Uterus (tissue), 4 donors: ENCODE measurements at places on chromosomes 7 and 10.

GRCh38 chr7:88337572-88337971 is 30.9 kb upstream of the STEAP4 start:
- DNase-seq: no peak

- DNase-seq: peak; percentile 43
These were observed 25.2 kb downstream of the GET4 start for GRCh38 chr7:901388-902154.

- no peak for DNase-seq
These were observed 342.5 kb downstream of the PTEN start for GRCh38 chr10:88205842-88206446.

DNA sequence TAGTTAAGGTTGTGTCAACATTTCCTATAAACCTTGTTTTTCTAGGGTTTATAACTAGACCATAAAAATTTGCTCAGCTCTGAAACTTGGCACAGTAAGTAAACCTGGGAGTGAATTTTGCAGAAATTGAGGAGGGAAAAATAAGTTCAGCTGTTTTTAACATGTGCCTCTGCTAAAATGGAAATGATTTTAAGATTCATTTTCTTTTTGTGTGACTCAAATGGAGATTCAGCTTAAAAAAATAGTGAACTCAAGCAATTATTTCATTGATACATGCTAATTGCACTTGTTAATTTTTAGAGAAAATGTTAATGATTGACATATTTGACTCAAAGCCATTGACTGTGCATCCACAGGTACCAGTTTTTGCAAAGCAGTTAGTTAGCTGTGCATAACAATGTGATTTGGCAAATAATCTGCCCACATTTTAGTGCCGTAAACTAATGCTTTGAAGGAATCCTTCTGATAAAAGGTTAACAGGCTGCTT is 68.5 kb upstream of the ZNF438 start:
- DNase-seq: no peak

- no peak for DNase-seq
These were observed 424.4 kb downstream of the SDK1 start for GRCh38 chr7:3725155-3726059.

DNA sequence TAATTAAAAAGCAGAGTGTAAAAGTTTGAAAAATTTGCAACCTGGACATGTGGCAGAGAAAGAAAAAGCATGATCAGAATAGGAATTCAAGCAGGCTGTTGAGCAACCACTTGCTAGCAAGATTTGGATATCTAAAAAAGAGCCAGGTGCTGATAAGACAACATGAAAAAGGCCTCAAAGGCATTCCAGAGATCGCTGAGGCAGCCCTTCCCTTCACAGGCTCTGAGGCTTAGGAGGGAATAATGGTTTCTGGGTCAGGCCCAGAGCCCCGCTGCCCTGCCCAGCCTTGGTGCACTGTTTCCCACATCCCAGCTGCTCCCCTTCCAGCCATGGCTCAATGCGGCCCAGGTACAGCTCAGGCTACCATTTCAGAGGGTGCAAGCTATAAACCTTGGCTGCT is 64.1 kb upstream of the EEPD1 start:
- no peak for DNase-seq

- DNase-seq: no peak
These were observed 7.0 kb upstream of the LRIT2 start for GRCh38 chr10:84232376-84232775.

GRCh38 chr10:132893090-132893489 is 49.3 kb downstream of the CFAP46 start:
- DNase-seq: peak; percentile 8

GRCh38 chr7:157233677-157234076 is 95.0 kb downstream of the UBE3C start:
- no peak for DNase-seq

- DNase-seq: no peak
These were observed 15.2 kb downstream of the STAMBPL1 start for GRCh38 chr10:88895250-88895649.

DNA sequence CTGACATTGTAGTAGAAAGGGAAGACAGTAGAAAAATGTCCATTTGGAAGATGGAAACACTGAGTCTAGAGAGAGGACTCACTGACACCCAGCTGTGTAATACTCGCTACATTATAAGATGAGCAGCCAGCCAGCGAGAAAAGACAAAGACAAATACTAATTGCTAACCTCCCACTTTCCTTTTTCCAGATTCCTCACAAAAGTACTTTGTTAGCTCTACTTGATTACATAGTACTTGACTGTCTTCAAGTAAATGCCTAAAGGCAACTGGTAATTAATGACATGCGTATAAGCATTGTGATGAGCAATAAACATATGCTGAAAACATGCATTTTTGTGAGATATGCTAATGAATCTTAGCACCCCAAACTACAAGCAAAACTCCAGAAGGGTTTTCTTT is 363.1 kb downstream of the GPAM start:
- DNase-seq: no peak

DNA sequence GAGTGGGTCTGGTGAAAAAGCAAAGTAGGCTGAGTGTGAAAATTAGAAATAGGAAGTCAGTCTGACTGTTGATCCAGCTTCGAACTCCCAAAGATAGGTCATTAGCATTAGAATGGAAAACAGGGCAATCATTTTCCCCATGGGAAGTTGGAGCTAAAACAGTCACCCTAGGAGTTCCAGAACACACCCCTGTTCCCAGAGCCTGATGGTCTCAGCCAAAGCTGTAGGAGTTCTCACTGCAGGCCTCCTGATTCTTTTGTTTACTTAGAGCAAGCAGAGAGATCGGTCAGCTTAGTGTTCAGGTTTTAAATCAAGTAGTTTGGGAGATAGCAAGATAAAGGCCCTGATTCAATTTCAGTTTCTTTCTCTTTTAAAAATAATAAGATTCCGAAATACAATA is 28.8 kb upstream of the JCAD start:
- DNase-seq: no peak

DNA sequence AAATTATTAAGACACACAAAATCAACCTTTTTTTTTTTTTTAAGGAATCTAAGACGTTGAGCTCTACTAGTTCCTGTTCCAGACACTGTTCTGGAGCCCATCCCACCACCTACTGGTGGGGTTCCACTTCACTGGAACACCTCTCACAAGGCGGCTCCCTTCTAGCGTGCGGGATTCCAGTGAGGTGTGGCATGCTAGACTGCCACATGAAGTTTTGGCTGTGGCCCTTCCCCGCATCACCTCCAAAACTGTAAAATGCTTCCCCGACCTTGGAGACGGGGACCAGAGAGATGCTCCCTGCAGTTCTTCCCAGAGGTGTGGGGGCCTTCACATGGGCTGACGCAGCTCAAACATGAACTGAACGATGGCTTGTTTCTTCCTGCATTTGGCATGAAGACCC is 12.6 kb downstream of the FAM53B start:
- DNase-seq: no peak

GRCh38 chr10:80583685-80584084 is 46.0 kb downstream of the SH2D4B start:
- DNase-seq: no peak

DNA sequence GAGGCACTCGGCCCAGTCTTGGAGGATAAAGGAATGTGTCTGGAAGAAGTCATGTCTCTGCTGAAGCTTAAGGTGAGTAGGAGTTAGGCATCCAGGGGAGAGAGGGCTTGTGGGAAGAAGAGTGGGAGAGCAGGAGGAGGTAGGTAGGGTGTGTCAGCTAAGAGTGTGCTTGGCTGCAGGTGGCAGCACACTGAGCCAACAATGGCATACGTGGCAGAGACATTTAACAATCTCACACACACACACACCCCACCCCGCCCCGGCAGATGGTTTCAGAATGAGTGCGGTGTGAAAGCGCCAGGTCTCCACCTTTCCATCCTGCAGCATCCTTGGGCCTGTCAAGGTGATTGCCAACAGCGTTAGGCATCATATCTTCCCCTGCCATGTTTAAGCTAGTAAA is 11.2 kb upstream of the ARPC1A start:
- no peak for DNase-seq

GRCh38 chr10:120145107-120145506 is 252.6 kb downstream of the SEC23IP start:
- no peak for DNase-seq

DNA sequence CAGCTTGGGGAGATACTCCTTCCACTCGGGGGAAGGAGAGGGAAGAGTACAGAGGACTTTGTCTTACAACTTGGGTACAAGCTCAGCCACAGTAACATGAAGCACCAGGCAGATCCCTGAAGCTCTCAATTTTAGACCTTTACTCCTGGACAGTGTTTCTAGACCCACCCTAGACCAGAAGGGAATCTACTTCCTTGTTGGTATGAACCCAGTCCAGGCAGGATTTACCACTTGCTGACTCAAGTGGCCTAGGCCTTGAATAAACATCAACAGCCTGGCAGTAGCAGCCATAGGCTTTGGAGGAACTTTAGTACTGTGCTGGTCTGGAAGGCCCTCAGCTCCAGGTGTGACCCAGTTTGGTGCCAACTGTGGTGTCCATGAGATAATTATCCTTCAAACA is 173.1 kb downstream of the ADRA2A start:
- DNase-seq: no peak

GRCh38 chr10:28089467-28089866 is 90.6 kb upstream of the ODAD2 start:
- DNase-seq: no peak

DNA sequence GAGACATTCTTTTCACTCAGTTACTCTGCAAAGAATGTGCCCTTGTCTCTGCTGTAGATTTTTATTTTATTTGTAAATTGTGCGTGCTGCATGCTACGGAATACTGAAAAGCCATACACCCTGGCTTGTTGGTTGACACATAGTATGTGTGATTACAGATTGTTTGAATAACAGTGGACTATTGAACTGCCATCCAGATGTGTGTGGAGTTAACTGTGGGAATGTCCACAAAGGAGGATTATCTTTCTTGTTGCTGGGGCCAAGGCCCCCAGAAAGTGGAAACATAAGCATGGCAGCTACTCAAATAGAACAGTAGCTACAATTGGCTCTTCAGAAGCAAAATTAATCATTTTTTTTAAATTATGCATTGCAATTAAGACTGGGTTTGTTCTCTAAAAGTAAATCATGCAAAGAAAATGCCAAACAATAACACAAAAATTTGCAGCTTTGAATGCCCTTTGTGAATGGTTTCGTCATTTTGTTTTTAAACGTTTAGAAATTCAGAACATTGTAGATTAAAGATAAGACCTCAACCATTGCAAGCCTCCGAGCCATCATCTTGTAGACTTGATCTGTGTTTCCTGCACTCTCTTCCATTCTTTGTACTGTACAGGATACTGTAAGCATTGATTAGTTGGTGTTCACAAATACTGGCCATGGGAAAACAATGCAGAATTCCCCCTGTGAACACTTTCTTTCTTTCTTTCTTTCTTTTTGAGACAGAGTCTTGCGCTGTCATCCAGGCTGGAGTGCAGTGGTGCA is 210.3 kb upstream of the TCF7L2 start:
- no peak for DNase-seq

- DNase-seq: no peak
These were observed 19.3 kb upstream of the FRMD4A start for GRCh38 chr10:14350006-14350405.

GRCh38 chr10:70352401-70353097 is 29.9 kb downstream of the LRRC20 start:
- no peak for DNase-seq

DNA sequence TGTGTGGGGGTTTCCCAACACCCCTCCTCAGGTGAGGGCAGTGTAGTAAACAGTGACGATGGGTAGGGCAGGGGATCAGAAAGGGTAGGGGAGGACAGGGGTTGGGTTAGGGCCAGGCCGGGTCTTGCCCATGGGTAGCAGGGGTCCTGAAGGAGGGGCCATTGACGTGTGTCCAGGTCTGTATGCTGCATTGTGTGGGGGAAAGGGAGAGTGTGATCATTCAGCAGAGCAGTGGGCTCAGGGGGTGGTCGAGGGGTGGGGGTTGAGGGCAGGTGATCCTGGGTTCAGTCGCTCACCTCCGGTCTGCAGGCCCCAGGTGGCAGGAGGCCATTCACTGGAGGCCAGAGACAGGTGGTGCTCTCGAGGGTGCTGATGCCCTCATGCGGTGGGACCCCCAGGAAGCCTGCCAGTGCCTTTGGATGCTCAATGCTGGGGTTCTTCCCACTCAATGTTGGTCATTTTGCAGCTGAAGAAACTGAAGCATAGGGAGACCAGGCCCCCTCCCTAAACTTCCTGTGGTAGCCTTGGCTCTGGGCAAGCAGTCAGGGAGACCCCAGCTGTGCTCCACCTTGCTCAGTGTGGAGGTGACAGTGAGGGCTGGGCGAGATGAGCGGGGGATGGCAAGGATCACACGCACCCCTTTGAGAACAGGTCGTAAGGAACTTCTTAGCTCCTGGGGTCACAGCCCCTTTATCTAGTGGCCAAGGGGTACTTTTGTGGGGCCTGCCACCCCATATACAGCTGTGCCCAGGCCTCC is 48.8 kb upstream of the CAMK2B start:
- DNase-seq: no peak
